Stimulated activated CD4-positive, alpha-beta T cell treated with anti-CD3 and anti-CD28 coated beads, TNF-alpha, amount 100 ng/mL, for 48 hours (primary cell): ENCODE measurements at places on chromosomes 3 and 15.

- no peak for DNase-seq
Measured at GRCh38 chr15:78301326-78301725, 1.9 kb upstream of the SKIC8 start.

- no peak for DNase-seq
Measured at GRCh38 chr3:109188741-109189140, 52.2 kb downstream of the C3orf85 start.

GRCh38 chr3:155079746-155080487 is at the start of gene MME:
Gene MME (plus strand): TSS chr3:155080319. CDS start chr3:155084168, 3,849 bp downstream.
- no peak for DNase-seq

DNA sequence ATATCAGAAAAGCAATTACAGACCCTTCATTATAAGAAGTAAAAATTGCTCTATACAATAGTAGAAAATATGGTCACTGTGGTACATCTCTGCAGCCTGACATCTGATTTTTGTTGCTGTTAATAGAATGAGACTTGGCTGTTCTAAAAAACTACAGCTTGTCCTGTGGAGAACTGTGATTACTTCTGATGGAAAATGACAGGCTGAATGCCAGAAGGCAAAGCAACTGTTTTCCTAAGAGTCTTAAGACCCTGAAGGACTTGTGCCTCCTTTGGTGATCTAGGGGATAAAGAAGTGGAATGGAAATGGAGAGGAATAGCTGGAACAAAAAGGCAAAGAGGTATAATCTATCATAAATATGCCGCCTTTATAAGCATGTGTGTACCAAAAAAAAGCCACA is 314.8 kb downstream of the BCHE start:
- DNase-seq: no peak

- no peak for DNase-seq
Measured at GRCh38 chr3:63430875-63431274, 152.8 kb downstream of the SYNPR start.

- no peak for DNase-seq
Measured at GRCh38 chr15:90664650-90665287, 52.4 kb upstream of the BLM start.

DNA sequence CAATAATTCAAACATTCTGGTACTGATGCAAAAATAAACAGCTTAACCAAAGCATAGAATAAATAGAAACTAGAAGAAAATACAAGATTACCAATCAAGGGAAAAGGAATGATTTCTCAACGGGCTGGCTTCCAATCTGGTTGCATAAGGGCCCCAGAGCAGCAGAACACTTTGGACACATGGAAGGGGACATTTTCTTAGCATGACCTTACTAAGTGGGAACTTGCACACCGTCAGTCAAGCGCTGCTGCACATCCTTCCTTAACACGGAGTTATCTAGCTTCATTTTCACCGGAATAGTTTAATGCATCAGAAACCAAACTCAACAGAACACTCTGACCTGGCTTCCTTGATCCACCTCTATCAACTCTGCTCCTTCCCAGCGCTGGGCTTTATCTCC is 388.5 kb downstream of the VPS13C start:
- no peak for DNase-seq

DNA sequence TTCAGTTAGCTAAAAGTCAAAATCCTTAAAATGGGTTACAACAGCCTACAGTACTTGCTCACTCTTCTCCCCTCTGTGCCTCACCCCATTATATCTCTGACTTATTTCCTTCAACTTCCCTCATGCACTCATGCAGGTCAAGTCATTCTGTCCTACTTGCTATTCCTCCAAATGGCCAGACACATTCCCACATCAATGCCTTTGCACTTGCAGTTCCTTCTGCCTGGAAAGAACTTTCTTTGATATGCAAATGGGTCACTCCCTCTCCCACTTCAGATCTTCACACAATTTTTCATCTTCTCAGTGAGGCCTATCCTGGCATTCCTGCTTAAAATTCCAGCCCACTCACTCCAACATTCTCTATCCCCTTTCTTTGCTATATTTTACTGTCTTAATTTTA is 547.2 kb upstream of the TGFBR2 start:
- DNase-seq: no peak

GRCh38 chr3:179932674-179933073 is 104.1 kb downstream of the PEX5L start:
- no peak for DNase-seq

DNA sequence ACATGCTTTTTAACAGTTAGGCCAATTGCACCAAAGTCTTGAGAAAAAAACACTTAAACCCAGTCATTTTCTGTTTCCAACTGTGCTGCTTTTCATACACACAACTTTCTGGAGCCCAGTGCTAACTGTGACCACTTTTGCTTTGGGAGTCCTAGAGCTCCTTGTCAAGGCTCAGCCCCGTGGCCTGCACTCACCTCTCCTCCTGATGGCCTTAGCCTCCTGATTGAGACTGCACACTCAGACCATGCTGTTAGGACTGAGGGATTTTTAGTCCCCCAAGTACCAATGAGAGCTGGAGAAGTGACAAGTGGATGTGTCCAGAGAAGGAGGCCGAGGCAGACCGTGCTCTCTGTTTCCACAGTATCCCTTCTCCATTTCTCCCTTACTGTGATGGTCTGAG is 15.2 kb upstream of the RARRES1 start:
- no peak for DNase-seq

- DNase-seq: no peak
Measured at GRCh38 chr3:191151653-191152052, 47.4 kb upstream of the OSTN start.

GRCh38 chr3:31364188-31364587 is 168.5 kb upstream of the STT3B start:
- no peak for DNase-seq

DNA sequence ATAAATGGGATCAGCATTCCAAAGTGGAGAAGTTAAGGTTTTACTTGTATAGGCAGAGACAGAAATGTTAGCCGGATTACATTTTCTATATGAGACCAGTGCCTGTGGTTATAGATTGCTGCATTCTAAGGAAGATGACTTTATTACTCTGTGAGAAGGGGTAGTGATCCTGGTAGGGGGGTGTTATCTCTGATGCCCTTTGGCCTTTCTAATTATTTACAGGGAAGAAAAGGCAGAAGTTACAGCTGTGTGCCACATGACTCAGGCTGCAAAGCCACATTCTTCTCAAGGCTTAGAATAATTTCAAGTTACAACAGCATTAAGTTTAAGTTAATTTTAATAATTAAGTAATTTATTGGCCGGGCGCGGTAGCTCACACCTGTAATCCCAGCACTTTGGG is 2.2 kb upstream of the TMC3 start:
- DNase-seq: no peak

- peak; percentile 10 for DNase-seq
Measured at GRCh38 chr15:27681038-27681437, 418.1 kb downstream of the OCA2 start.

- no peak for DNase-seq
Measured at GRCh38 chr3:2807514-2807913, 302.7 kb downstream of the IL5RA start.

DNA sequence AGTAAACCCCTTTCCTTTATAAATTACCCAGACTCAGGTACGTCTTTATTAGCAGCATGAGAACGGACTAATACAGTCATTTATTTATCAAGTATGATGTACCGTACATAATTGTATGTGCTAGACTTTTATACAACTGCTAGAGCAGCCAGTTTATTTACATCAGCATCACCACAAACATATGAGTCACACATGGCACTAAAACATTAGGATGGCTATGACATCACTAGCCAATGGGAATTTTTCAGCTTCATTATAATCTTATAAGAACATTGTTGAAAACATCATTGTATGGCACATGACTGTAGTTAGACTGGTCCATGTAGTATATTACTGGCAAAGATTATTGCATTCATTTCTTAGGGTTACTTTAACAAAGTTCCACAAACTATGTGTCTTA is 121.7 kb downstream of the ZMAT3 start:
- DNase-seq: no peak

DNA sequence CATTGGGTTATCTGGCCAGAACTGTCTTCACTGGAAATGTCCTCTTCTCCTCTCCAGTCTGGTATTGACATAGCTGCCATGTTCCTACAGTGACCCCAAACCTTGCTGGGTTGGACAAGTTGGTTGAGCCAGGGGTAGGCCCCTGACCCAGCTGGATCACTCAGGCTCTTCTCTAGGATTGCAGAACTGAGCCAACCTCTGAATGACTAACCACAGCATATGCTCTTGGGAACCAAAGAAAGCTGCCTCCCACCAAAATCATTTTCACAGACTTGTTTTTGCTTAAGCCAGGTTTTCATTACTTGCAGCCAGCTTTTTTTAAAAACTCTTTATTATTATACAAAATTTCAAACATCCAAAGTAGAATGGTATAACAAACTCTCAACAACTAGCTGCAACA is 41.4 kb downstream of the FSIP1 start:
- no peak for DNase-seq

- no peak for DNase-seq
Measured at GRCh38 chr3:127688022-127688415, 15.3 kb downstream of the ABTB1 start.

GRCh38 chr15:84894736-84895425 is 10.4 kb downstream of the SLC28A1 start:
- DNase-seq: no peak

- DNase-seq: no peak
Measured at GRCh38 chr3:70546679-70547078, 234.2 kb upstream of the MDFIC2 start.

- no peak for DNase-seq
Measured at GRCh38 chr3:163622384-163622783, 1455.9 kb downstream of the SI start.

DNA sequence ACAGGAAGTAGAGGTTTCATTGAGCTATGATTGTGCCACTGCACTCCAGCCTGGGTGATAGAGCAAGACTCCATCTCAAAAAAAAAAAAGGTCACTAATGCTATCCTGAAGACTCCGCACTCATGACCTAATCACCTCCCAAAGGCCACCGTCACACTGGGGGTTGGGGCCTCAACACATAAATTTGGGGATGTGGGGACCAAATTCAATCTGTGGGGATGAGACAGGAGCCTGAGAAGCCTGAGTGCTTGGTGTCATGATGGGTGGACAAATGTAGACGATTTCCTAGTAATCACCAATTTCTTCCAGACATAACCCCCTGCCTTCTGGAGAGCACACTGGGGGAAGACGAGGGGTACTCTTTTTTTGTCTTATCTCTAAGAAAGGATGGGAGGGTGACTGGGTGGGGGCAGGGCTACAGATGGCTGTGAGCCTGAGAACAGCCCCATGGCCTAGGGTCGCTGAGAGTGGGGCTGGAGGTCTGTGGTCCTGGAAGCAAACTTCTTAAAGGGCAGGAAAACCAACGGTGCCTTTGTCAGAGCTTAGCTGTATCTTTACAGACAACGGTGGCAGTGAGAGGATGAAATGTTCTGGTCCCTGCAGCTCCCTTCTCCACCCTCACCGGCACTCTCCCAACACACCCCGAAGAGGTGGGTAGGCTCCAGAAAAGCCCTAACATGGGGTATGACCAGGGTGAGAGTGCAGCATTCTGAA is 16.6 kb upstream of the KLF13 start:
- no peak for DNase-seq
